ENCODE measurements at places on chromosomes 3 and 15.

- peak overlapping the region; percentile 33 for H3K27ac ChIP-seq
- H3K4me1 ChIP-seq = peaks cover 39% of the 10 kb centered on the region
- no peak overlapping the region for H3K4me3 ChIP-seq
Observed at GRCh38 chr3:120555657-120556509, 40.3 kb upstream of the NDUFB4 start.

GRCh38 chr15:73694419-73694818 lies 10.2 kb downstream of the CD276 start:
- no peaks in the 10 kb centered on the region for H3K36me3 ChIP-seq
- H3K27ac ChIP-seq = no peak overlapping the region
- H3K4me1 ChIP-seq = peaks cover 63% of the 10 kb centered on the region

DNA sequence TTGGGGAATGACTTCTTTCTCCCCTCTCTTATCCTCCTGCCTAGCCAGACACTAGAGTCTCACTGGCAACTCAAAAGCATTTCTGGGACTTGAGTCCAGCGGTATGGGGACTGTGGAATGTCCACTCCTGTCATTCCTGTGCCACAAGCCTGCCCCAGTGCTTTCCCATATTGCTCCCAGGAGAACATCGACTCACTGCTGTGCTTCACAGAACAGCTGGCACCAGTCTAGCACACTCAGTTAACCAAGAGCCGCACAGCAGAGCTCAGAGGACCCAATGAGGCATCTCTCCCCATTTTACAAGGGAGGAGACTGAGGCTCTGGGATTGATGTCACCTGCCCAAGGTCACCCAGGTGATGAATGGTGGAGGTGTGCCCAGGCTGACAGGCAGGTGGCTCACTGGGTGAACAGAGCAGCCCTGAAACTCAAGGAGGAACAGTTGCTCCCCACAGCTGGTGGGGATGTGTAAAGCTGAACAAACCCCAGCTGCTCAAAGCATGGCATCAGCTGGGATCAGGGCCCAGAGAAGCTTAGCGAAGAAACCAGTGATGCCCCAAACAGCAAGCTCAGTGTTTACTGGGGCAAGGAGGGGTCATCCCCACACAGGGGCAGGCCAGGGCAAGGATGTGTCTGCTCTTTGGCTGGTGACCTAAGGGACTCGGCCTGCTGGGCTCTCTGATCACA lies 35.4 kb upstream of the DUSP7 start:
- H3K36me3 ChIP-seq = no peaks in the 10 kb centered on the region
- no peaks in the 10 kb centered on the region for H3K27me3 ChIP-seq
- peak overlapping the region; percentile 78 for H3K27ac ChIP-seq
- DNase-seq = peak; percentile 51

DNA sequence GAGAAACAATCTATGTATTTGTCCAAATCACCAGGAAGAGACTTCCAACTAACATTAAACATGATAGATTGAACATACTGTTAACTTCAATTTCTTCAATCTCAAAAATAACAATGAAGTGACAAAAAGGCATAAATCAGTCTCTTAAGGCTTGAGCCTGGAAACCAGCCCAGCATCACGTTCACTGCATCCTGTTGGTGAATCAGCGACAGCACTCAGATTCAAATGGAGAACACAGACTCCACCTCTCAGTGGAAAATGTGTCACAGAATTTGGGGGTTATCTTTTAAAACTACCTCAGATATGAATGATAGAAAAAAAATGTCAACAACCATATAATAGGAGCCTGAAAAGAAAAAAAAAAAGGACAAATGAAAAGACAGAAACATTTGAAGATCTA lies 212.0 kb downstream of the MINAR1 start:
- H3K4me3 ChIP-seq = no peak overlapping the region
- DNase-seq = no peak
- H3K4me1 ChIP-seq = no peaks in the 10 kb centered on the region
- H3K27me3 ChIP-seq = no peaks in the 10 kb centered on the region

DNA sequence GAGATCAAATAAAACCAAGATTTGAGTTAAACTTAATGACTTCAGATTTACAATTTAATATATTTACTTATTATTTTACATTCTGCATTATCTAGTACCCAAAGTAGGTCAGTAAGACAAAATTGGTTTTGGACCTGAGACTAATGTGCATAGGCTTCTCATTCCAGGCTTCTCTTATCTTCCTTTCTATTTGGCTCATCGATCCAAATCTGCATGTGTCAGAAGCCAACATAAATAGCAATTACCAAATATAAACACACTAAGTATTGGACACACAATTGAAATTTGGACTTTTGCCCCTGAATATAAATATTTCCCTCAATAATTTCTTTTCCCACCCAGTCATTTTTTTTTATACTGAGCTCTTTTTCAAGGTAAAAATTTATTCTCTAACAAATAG lies 290.6 kb upstream of the ARHGEF26 start:
- no peak for DNase-seq
- H3K27ac ChIP-seq = no peak overlapping the region
- H3K4me3 ChIP-seq = no peak overlapping the region
- no peaks in the 10 kb centered on the region for H3K4me1 ChIP-seq
- no peaks in the 10 kb centered on the region for H3K36me3 ChIP-seq
- no peaks in the 10 kb centered on the region for H3K27me3 ChIP-seq

DNA sequence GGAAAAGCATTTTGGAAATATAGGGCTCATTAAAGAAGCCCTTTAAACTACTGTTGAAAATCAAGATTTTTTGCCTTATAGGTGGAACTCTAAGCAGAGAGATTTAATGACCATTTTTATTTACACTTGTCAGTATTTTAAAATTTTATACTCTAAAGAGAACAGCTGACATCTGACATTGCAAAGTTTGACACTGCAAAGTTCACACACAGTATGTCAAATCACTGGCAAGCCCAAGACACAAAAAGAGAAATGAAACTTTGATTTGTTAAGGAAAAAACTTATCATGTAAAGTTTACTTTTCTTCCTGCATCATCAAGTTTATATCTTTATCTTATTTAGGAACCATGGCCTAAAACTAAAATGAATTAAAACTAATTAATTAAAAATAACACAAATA lies 40.2 kb downstream of the DPH6 start:
- H3K4me3 ChIP-seq = no peak overlapping the region
- no peak for DNase-seq
- peaks cover 12% of the 10 kb centered on the region for H3K4me1 ChIP-seq
- no peaks in the 10 kb centered on the region for H3K27me3 ChIP-seq
